ENCODE measurements at places on chromosomes 6 and 20.

DNA sequence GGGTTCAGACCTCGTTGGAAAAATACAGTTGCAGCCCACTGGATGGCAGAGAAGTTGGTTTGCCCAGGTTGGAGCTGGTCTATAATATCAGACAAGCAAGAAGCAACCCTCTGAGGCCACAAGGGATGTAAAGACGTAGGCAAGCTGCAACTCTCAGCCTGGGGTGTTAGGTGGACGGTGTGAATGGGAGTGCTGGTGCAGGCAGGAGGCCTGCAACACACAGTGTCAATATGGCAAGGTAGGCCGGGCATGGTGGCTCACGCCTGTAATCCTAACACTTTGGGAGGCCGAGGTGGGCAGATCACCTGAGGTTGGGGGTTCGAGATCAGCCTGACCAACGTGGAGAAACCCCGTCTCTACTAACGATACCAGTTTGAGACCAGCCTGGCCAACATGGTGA, 10.5 kb downstream of the VPS16 start:
- no peak for DNase-seq

DNA sequence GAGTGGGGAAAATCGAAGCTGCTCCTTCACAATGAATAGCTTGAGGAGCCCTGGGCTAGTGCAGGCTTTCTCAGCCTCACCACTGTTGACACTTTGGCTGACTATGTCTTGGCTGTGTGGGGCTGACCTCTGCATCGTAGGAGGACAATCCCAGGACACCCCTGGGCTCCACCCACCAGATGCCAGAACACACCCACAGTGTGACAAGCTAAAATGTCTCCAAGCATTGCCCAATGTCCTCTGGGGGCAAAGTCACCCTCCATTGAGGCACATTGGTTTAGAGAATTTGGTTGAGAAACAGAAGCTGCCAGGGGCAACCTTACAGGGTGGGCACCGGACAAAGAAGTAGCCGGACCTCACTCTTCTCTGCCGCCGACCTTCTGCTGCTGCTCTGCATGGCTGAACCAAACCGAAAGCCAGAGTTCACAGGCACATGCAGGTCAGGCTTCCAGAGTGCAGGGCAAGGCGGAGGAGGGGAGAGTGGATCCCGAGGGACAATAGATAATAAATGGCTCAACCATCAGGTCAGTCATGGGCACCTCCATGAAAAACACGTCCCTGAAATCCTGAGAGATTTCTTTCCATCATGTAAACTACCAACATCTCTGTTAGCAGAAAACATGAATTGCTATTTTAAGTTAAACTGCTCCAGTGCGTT, 189.0 kb downstream of the LRFN2 start:
- no peak for DNase-seq

GRCh38 chr6:53615633-53616449, 49.7 kb downstream of the KLHL31 start:
- DNase-seq: no peak

DNA sequence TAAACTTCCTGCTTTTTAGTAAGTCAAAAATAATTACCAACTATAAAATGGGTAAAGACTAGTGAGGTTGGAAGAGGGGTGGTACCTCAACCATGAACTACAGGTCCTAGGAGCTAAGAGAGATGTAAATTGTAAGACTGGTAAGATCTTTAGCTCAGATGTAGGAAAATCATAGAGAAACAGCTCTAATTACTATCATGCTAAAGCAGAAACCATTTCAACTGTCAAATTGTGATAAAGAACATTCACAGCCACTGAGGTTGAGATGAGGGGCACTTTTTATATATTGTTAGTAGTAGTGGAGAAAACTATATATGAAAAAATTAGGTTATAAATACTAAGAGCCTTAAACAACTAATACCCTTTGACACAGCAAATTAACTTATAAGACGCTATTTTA, 20.0 kb downstream of the CDK19 start:
- DNase-seq: no peak

DNA sequence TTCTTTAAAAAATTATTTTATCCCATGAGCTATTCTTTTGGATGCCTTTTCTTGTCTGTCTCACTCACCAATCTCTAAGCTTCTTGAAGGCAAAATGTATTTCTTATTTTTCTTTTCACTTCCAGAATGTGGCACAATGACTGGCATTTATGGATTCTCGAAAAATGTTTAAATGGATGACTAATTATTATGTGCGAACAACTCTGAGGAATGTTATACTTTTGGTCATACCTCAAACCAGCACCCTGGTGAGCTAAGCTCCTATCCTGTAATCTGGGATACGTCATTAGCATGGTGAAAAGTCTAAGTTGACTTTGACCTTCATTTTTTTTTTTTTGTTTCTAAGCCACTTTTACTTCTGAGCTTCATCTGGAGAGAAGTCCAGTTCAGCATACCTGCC, 214.0 kb upstream of the CEP162 start:
- no peak for DNase-seq

DNA sequence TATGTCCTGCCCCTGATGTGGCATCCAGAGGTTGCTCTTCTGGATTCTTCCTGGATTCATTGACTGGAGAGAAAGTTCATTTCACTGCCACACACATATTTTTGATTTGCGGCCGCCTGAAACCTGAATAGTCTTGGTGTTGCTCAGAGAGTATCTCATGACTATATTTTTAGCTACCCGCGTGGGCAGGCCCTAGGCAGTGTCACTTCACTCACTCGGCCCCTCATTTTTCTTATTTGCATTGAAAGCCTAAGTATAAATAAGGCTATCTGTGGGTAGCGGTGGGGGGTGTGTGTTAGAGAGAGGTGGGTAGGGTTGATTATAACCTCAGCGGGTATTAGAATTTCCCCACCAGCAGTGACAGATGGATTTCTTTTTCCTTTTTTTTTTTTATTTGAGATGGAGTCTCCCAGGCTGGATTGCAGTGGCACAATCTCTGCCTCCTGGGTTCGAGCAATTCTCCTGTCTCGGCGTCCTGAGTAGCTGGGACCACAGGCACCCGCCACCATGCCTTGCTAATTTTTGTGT, 113.5 kb downstream of the JARID2 start:
- no peak for DNase-seq

DNA sequence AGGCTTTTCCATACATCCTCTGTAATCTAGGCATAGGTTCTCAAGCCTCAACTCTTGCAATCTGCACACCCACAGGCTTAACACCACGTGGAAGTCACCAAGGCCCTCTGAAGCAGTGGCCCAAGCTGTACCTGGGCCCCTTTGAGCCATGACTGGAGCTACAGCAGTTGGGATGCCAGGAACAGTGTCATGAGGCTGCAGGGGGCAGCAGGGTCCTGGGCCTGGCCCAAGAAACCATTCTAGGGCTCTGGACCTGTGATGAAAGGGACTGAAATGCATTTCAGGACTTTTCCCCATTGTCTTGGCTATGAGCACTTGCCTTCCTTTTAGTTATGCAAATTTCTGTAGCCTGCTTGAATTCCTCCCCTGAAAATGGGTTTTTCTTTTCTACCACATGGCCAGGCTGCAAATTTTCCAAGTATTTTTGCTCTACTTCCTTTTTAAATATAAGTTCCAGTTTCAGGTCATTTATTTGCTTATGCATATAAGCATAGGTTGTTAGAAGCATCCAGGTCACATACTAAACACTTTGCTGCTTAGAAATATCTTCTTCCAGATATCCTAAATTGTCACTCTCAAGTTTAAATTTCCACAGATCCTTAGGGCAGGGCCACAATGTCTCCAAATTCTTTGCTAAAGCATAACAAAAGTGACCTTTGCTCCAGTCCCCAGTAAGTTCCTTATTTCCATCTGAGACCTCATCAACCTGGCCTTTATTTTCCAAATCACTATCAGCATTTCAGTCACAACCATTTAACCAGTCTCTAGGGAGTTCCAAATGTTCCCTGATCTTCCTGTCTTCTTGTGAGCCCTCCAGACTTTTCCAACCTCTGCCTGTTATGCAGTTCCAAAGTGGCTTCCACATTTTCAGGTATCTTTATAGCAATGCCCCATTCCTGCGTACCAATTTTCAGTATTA, 48.6 kb upstream of the CD2AP start:
- DNase-seq: no peak

DNA sequence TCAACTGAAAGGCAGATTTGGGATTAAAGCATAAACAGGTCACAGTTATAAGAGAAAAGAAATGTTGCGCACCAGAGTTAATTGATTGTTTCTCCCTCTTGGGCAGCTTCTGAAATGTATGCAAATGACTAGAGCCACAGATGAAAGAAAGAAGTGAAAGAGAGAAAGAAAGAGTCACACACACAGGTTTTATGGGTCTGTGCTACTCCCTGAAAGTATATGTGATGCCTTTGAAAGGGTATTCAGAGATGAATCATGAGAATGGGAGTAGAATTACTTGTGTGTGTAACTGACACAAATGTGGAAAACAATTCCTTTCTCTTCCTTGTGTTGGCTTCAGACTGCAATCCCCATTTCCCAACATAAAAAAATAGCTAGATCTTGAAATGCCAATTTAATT, 196.9 kb downstream of the FOXA2 start:
- DNase-seq: no peak

GRCh38 chr20:17889226-17889625, 79.4 kb downstream of the SNX5 start:
- DNase-seq: no peak

- no peak for DNase-seq
Observed at GRCh38 chr6:129596522-129596921, 113.5 kb downstream of the ARHGAP18 start.

- DNase-seq: no peak
Observed at GRCh38 chr6:138500867-138501446, 1.7 kb upstream of the NHSL1 start.

GRCh38 chr6:43476746-43477145, 624 bp upstream of the TJAP1 start:
- DNase-seq: no peak

- no peak for DNase-seq
Observed at GRCh38 chr20:62578294-62578897, 63.9 kb upstream of the SLCO4A1 start.

GRCh38 chr20:21302664-21303060, 469 bp upstream of the XRN2 start:
- DNase-seq: no peak

DNA sequence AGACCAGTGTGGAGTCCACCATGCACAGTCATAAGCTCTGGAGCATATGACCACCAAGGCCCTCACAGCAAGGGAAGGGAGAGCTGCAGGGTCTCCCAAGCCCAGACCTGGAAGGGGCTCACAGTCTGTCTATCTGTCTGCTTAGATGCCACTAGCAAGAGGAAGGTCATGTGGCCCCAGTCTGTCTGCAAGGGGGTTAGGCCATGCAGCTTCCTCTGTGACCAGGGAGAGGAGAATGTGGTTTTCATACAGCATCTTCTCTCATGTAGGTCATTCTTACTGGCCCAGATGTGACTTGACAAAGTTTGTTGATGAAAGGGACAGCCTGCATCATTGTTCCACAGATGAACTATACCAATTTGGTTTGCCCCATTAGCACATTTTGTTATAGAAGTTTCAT, 260.8 kb downstream of the FARS2 start:
- DNase-seq: no peak

DNA sequence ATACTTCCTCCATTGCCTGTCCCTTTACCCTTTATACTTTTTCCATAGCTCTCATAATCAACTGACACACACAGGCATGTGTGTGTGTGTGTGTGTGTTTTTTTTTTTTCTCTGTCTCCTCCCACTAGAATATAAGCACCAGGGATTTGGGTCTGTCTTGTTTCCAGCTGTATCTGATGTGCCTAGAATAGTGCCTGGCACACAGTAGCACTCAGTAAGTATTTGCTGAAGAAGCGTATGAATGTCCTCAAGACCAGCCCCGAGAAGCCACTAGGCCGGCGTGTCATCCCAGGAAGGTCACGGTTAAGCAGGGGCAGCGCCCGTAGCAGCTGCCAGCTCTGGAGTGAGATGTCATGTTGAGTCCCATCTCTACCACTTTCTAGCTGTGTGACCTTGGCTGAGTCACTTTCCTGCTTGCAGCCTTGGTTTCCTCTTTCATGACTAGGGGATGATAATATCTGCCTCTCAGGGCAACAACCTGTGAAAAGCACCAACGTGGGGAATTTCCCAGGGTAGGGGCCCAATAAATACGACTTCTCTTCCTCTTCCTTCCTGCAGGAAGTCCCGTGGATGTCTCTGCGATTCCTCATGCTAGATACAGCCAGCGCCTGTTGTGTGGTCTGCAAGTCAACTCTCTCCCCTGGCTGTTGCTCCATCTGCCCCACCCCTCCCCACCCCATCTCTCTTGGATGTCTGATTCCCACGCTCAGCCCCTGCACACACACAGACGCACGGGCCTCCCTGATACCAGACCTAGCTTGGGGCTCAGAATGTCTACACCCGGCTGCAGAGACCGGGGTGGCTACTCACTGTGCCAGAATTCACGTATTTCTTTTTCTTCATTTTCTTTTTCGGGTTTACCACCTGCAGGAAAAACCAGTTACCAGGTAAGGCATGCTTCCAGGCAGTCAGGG, 58.1 kb downstream of the RAB44 start:
- DNase-seq: no peak

DNA sequence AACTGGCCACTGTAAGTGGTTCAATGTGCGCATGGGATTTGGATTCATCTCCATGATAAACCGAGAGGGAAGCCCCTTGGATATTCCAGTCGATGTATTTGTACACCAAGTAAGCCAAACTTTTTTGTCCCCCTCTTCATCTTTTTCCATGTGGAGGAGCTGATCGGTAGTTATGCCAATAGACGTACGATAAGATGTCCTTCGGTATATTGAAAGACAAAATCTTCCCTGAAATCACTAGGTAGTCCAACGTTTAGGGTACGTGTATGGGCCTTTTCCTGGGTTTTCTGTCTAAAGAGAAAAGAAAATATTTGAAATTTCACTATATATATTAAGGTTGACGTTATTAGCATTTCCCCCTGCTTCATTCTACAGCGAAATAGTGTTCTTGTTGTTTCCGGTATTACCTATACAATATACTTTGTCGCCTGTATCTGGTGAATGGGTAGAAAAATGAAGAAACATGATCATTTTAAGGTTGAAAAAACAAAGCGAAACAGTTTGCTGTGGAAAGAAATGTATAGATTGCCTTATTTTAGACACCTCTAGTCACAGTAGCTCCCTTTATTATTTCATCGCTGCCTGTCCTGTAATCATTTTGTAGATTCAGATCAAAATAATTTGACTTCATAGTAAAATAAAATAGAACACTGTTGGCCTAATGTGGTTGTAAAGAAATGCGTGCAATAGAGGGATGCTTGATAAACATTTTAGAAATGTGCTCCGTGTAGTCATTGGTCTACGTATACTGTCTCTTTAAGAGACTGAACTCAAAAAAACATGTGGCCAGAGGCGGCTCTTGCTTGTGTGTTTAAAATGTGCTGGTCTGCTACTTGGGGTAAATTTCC, 1.5 kb downstream of the LIN28B start:
- no peak for DNase-seq

- DNase-seq: no peak
Observed at GRCh38 chr6:9647599-9647998, 767.3 kb downstream of the TFAP2A start.

- DNase-seq: no peak
Observed at GRCh38 chr20:47336129-47336754, 20.3 kb downstream of the ZMYND8 start.

GRCh38 chr6:148497717-148498116, 155.1 kb downstream of the SASH1 start:
- no peak for DNase-seq

Measured in neural crest cell (in vitro differentiated cells).